NCI-H2081 treated with DMSO at 0.1 percent for 48 hours (cell line): ENCODE measurements at places on chromosomes 1 and 21.

- peak; percentile 62 for DNase-seq
These were observed 113.5 kb downstream of the MAP3K21 start for GRCh38 chr1:233440951-233441401.

DNA sequence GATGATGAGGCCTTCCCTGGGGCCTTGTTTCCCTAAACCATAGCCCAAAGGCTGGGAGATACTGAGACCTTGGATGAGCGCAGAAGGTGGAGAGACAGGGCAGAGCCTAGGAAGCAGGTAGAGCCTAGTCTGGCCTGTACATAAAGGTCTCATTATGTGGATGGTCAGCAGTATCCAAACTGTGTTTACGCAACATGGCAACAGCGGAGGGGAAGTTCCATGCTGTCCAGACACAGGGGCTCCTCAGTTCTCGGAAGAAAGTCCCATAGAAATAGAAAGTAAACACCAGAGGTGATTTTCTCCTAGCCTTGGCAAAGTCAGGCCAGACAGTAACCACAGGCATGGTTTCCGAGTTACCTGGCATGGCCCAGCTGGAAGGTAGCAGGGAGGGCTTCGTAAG is 42.1 kb upstream of the MPZL1 start:
- DNase-seq: no peak

GRCh38 chr1:3238703-3239278 is 169.8 kb downstream of the PRDM16 start:
- DNase-seq: no peak

DNA sequence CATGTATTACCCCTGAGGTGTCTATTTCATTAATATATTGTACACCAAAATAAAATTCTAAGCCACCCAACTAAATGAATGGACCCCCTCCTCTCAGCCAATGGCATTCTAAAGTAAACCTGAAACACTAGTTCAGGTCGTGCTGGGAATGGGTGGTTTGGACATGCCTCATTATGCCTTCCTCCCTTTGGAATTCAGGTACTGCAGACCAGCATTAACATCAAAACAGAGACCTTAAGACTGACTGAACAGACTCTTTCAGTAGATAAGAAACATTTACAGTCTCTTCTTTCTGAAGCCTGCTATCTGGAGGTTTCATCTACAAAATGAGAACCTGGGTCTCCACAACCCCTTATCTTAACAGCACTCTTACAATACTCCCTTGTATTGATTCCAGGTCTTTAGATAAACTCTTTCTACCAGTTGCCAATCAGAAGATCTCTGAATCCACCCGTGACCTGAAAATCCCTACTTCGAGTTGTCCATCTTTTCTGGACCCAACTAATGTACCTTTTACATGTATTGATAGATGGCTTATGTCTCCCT is 93.6 kb downstream of the PKN2 start:
- no peak for DNase-seq

GRCh38 chr1:6694121-6694713 is 7.4 kb downstream of the DNAJC11 start:
- DNase-seq: no peak

DNA sequence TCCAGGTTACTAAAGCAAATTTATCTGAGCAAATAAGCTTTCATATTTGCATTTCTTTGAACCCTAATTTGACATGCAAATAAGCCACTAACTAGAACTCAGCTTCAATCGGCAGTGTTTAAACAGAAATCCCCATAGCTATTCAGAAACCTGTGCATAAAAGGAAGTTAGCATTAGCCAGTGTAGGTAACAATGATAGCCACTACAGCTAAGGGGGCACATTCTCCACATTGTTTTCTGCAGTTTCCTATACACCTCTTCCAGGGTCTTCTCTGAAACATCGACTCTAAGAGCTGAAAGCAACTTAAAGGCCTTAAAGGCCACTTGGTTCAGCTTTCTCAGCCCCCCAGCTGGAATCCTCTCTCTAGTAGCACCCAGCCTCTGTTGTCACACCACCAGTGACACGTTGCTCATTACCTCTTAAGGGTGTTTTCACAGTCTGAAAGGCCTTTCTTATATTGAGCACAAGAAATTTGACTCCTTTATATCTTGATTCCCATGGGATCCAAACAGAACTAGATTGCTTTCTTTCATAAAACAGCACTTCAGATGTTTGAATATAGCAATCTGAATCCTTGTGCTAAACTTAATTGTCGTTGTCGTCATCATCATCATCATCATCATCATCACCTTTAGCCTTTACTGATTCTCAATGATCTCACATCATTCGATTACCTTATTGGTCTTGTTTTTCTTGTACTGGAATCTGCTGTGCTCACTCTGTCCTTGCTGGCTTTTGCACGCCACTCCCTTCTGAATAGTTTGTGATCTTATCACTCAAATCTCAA is 93.9 kb upstream of the DAB1 start:
- no peak for DNase-seq

- no peak for DNase-seq
These were observed 69.6 kb upstream of the PTGS2 start for GRCh38 chr1:186749820-186750219.

DNA sequence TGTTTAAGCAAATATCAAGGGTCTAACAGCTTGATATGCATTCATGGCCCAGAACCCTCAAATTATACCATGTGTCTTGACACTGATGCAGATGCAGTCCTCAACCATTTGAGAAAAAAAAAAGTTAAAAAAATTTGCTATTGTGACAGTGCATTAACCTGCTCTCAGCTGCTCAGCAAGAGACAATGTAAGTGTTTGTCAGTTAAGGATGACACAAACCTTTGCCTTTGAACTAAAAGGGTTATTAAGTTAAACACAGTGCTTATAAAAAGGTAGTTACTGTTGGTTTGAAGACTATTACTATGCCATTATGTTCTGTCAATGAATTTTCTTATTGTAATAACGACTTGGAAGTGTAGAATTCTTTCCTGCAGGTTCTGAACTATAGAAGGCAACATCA is 655.6 kb upstream of the NEGR1 start:
- no peak for DNase-seq

- DNase-seq: no peak
These were observed 500 bp downstream of the EPHA10 start for GRCh38 chr1:37764414-37764825.

DNA sequence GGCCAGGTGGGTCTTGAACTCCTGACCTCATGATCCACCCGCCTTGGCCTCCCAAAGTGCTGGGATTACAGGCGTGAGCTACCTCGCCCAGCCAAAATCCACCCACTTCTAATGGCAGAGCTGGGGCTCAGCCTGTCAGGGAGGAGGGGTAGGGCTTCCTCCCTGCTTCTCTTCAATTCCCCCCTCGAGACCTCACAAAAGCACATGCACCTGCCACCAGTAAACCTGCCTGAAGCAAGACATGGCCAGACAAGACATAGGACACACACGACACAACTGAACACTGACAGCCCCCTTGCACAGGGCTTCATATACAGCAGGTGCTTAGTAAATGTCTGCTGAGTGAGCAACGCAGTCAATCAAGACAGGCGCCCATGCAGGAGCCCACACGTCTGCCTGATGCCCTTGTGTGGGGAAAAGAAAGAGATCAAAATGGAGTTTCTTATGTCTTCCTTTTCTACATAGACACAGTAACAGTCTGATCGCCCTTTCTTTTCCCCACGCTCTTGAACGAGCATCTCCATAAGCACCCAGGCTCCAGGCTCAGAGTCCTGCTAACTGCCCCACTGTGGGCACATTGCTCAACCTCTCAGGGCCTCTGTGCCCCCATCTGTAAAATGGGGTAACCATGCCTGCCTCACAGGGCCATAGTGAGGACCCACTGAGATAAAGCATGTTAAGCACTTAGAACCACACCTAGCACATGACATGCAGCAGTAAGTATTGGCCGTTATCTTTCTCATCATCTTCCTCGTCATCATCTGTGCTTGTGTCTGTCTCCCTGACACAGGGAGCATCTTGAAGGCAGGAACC is 8.8 kb downstream of the SDC3 start:
- DNase-seq: no peak

DNA sequence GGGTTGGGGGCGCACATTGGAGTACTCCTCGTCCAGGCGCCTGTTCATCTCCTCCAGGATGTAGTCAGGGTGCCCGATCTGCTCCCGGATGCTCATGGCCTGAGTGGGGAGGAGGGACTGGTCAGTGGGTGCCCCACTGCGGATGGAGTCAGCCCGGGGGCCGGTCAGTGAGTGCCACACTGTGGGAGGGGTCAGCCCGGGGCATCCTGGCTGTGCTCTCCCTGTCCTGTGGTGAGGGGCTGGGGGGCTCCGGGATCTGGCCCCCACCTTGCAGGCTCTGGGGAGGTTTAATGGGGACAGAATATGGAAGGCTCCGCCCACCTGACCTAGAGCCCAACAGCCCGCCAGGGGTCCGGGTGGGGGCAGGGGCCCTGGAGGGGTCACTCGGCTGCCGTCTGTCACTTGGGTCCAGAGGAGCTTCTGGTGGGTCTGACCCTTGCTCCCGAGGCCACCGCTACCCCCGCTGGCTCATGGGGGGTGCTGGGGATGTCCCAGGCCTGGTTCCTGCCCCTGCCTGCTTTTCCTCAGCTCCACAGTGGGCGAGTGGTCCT is 8.8 kb downstream of the PRXL2B start:
- no peak for DNase-seq

GRCh38 chr1:105664495-105664894 is 1392.0 kb upstream of the PRMT6 start:
- no peak for DNase-seq

DNA sequence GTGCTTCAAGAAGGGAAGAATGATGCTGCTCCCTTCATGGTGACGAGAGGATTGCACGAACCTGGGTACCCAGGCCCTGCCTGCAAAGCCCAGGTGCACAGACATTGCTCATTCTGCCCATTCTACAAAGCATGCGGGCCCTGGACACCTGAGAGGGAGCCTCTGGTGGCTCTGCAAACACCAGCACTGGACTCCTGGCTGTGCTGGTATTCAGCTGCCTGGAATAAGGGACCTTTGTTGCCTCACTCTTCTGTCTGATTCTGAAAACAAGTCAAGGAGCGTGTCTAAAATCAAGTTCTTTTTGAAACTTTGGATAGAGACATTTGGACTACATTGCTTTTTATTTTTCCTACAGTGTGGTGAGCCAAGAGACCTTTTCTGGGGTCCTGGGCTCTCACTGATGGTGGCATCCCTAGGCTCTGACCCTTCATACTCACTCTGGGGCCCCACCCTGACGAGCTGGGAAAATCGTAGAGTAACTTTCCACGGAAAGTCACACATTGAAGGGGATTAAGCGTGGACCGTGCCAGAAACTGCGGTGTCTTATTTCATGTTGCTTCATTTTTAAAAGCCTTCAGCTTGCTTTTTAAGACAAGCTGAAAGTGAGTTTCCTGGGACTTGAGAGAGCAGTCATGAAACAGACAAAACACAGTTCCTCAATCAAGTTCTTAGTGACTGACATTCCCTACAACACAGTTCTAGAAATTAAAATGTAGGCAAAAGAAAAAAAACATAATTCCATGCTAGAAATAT is 24.0 kb downstream of the ABCA4 start:
- DNase-seq: no peak

DNA sequence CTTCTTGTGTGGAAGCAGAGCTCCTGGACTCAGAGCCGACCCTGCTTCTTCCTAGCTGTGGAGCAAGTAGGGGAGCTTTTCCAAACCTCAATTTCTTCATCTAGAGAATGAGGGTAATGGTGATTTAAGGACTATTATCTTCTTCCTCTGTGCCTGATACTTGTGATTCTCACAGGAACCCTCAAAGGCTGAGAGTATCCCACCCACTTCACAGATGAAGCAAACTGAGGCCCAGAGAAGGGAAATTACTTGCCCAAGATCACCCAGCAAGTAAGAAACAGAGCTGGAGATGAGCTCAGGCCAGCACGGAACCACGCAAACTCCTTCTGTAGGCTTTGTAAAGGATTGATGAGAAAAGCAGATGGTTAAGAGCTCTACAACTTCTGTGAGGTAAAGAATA is 15.1 kb upstream of the SLC2A1 start:
- no peak for DNase-seq
